ENCODE measurements at places on chromosomes 5 and 9. TPM values are rescaled to one million over a fixed set of nuclear protein-coding genes. Genes with fewer than 3 reads are reported as not detected.

- H3K36me3 ChIP-seq, result no peaks in the 10 kb centered on the region
- peak overlapping the region; percentile 67 for H3K27ac ChIP-seq
- no peak overlapping the region for H3K4me3 ChIP-seq
- H3K27me3 ChIP-seq, result no peaks in the 10 kb centered on the region
- DNase-seq, result no peak
- peaks cover 5% of the 10 kb centered on the region for H3K4me1 ChIP-seq
Measured at GRCh38 chr5:92328584-92329259, 945.6 kb upstream of the ARRDC3 start.

DNA sequence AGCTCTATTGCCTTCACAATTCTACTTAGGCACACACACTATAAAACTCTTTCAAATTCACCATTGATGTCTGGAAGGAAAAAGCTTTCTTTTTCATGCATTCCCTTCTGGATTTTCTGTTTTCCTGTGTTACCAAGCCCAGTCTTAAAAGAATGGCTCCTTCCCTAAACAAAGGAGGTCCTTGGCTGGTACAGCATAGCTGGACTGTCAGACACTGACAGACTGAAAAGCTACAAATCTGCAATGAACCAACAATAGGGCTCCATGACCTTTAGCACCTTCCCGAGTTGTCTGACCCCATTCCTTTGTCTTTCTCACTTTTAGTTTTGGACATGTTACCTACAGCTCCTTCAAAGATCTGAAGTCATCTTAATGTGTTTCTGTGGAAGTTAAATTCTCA is 382.5 kb downstream of the TMEM161B start:
- H3K4me1 ChIP-seq, result no peaks in the 10 kb centered on the region
- H3K4me3 ChIP-seq, result no peak overlapping the region
- DNase-seq, result no peak
- H3K36me3 ChIP-seq, result no peaks in the 10 kb centered on the region
- no peak overlapping the region for H3K27ac ChIP-seq
- no peaks in the 10 kb centered on the region for H3K27me3 ChIP-seq

DNA sequence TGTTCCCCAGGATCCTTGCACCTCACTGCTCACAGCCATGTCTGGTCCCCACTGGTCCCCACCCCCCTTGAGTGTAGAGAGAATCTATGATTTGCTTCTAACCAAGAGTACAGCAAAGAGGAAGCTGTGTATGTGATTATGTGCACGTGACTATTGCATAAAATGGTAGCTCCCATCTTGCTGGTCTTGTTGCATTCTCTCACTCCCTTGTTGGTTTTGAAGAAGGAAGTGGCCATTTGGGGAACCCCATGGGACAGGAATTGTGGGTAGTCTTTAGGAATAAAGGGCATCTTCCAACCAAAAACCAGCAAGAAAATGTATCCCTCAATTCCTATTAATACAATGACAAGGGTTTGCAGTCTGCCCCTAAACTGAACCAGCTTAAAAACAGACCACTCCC is 5.2 kb upstream of the FCN2 start:
- H3K27me3 ChIP-seq, result no peaks in the 10 kb centered on the region
- no peak for DNase-seq
- no peaks in the 10 kb centered on the region for H3K36me3 ChIP-seq
- H3K4me1 ChIP-seq, result no peaks in the 10 kb centered on the region

- DNase-seq, result no peak
- H3K4me3 ChIP-seq, result no peak overlapping the region
- H3K27ac ChIP-seq, result no peak overlapping the region
Measured at GRCh38 chr5:136206361-136206760, 13.4 kb upstream of the SMIM32 start.

DNA sequence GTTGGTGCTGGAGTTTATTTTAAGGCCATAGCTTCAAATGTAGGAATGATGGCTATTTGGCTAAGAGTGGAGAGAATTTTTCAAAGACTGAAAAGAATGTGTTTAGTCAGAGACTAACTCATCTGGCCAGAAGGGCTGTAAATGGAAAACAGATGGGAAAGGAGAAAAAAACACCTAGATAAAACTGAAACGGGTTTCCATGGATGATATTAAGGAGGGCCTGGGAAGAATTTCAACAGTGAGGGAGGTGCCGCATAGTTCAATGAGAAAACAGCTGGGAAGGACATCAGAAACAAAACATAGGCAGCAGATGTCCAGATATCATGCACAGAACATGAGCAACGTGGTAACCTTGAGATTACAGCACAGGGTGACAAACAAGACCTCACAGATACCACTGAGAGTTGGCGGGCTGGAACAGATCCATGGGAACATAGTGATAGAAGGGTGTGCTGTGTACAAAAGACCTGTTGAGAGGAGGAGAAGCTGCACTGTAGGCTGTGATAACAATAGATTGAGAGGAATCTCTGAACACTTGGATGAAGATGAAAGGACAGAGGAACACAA is 31.2 kb upstream of the RAD23B start:
- no peak for DNase-seq
- no peak overlapping the region for H3K4me3 ChIP-seq
- H3K27ac ChIP-seq, result no peak overlapping the region
- peaks cover 12% of the 10 kb centered on the region for H3K4me1 ChIP-seq
- H3K27me3 ChIP-seq, result no peaks in the 10 kb centered on the region
- H3K36me3 ChIP-seq, result no peaks in the 10 kb centered on the region

GRCh38 chr9:106930477-106930876 is 67.5 kb downstream of the ZNF462 start:
- H3K4me1 ChIP-seq, result no peaks in the 10 kb centered on the region
- no peak overlapping the region for H3K27ac ChIP-seq
- no peaks in the 10 kb centered on the region for H3K27me3 ChIP-seq
- no peak overlapping the region for H3K4me3 ChIP-seq

- no peak for DNase-seq
- H3K36me3 ChIP-seq, result no peaks in the 10 kb centered on the region
- H3K27me3 ChIP-seq, result no peaks in the 10 kb centered on the region
- H3K27ac ChIP-seq, result no peak overlapping the region
- H3K4me3 ChIP-seq, result no peak overlapping the region
Measured at GRCh38 chr9:99253772-99254431, 31.8 kb downstream of the SEC61B start.

DNA sequence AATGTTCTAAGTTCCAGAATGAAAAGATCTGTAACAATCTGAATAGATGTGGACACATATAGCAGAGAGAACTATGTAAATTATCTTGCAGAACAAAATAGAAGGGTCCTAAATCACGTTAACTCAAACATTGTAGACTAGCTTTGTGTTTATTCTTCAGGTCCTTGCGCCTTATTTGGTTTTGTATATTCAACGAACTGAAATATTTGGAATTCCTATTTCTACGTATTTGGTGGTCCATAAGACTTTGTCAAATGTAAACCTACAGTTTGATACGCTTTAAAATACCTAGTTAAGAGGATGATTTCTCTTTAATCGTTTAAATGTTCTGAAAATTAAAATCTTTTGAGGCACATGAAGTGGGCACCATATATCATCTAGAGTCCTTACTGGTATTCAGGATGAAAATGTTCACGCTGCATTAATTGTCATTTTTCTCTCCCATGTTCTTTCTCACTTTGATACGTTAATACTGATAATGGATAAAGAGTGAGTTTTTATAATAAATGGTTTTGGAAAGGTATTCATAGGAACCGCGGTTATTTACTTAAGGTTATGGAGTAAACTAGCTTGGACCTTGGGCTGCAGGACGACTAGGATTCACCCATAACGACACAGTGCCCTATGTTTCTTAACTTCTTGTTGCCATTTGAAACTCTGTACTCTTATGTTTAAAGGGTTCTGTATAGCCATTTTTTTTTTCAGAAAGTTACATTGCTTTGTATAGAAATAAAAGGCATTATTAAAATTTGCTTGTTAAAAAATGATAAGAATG is 45.3 kb downstream of the NDFIP1 start:
- no peaks in the 10 kb centered on the region for H3K4me1 ChIP-seq
- H3K27me3 ChIP-seq, result no peaks in the 10 kb centered on the region
- H3K36me3 ChIP-seq, result peaks cover 5% of the 10 kb centered on the region
- no peak overlapping the region for H3K27ac ChIP-seq
- no peak overlapping the region for H3K4me3 ChIP-seq
- no peak for DNase-seq

- no peaks in the 10 kb centered on the region for H3K36me3 ChIP-seq
- H3K4me1 ChIP-seq, result no peaks in the 10 kb centered on the region
- DNase-seq, result no peak
- H3K27me3 ChIP-seq, result no peaks in the 10 kb centered on the region
Measured at GRCh38 chr5:54832045-54832444, 153.3 kb downstream of the ESM1 start.

- H3K27me3 ChIP-seq, result no peaks in the 10 kb centered on the region
- no peak for DNase-seq
- H3K27ac ChIP-seq, result no peak overlapping the region
- H3K36me3 ChIP-seq, result no peaks in the 10 kb centered on the region
- no peak overlapping the region for H3K4me3 ChIP-seq
Measured at GRCh38 chr9:137785704-137786161, 91.8 kb upstream of the CACNA1B start.

DNA sequence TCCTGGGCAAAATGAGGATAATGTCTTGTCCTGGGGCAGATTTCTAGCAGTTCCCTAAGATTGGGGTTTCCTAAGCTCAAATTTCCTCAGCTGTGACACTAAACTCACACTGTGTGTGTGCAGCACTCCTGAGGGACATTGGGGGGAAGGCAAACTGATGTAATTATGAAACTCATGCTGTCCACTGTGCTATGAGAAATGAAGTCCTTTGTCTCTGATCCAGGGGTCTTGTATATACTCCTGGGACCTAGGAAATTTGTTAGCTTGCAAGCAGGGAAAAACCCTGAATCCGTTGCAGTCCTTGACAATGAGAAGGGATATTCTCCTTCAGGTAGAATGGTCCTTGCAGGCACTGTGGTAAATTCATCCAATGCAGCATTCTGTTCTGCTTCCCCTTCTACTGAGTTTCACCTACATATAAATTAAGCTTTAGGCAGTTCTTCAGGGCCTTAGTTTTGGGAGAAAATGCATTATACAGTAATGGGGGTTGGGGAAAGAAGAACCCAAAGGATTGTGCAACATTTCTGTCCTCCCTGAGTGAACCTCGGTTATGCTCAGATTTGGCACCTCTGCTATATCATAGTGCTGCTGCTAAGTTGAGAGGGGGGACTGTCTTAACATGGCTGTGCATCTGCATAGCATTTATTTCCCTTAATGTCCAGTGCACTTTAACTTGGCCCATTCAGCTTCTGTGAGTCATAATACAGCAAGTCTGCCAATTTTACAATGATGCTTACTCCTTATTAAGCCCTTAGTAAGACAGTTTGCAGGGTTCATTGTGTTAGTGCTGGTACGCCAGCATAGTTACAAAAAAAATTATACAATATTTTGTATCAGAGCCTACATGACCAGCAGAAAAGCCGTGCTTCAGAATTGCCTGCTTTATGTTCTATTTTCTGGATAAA is 80.2 kb downstream of the PJA2 start:
- H3K36me3 ChIP-seq, result no peaks in the 10 kb centered on the region
- H3K4me1 ChIP-seq, result no peaks in the 10 kb centered on the region
- no peak overlapping the region for H3K27ac ChIP-seq
- DNase-seq, result no peak
- H3K4me3 ChIP-seq, result no peak overlapping the region
- H3K27me3 ChIP-seq, result no peaks in the 10 kb centered on the region

GRCh38 chr9:69622676-69623075 is 49.5 kb downstream of the APBA1 start:
- no peaks in the 10 kb centered on the region for H3K36me3 ChIP-seq
- DNase-seq, result no peak
- H3K4me1 ChIP-seq, result no peaks in the 10 kb centered on the region
- no peak overlapping the region for H3K4me3 ChIP-seq
- no peaks in the 10 kb centered on the region for H3K27me3 ChIP-seq

DNA sequence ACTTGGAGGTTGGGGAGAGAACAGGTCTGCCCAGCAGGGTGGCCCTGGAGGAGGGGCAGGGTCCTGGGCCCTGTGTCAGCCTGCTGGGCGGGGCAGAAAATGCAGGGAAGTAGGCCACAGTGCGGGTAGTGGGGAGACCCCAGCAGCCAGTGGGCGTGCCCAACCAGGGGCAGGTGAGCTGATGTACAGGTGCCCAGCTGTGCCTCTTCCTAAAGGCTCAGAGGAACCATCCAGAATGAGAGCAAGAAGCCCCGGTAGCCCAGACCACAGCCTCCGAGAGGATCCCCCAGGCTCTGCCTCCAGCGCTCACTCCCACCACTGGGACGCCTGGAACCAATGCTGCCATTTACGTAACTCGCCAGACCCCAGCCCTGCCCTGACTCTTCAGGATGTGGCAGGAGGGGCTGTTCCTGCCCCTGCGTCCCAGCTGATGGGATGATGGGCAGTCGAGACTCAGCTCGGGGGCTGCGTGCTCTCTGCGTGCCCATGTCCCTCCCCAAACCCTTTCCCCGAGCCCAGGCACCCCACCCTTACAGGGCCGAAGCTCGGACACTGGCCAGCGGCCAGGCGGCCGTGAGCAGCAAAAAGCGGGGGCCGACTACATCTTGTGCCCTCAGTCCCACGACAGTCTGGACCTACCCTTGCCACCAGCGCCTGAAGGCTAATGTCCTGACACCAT is 17.9 kb upstream of the QRFP start:
- H3K36me3 ChIP-seq, result no peaks in the 10 kb centered on the region
- H3K27ac ChIP-seq, result no peak overlapping the region
- no peak overlapping the region for H3K4me3 ChIP-seq
- 0 out of 2 replicates have a peak, but pooled peaks cover 4% of the 10 kb centered on the region for H3K4me1 ChIP-seq
- no peaks in the 10 kb centered on the region for H3K27me3 ChIP-seq
- DNase-seq, result no peak

DNA sequence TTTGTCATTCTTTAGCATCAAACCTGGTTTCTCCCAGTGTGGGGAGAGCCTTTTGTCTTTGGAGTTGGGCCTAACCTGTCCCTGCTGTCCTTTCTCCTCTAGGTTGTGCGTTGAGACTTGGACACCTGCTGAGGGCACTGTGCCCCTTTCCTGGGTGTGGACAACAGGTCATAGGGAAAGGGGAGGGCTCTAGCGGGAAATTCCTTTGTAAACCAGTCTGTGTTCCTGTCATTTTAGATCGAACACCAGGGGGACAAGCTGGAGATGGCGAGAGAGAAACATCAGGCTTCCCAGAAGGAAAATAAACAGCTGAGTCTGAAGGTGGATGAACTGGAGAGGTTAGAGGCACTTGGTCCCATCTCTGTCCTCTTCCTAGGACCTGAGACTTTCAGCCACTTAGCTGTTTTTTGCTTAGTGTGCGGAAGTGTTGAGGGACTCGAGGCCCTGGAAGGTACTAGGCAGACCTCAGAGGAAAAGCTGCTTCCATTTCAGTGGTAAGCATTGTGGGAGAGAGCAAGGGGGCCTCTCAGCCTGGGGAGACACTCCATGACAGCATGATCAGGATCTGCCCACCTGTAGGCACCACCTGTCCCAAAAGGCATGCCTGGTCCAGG is 8.6 kb upstream of the GLE1 start:
- no peak overlapping the region for H3K27ac ChIP-seq
- peaks cover 2% of the 10 kb centered on the region for H3K36me3 ChIP-seq
- no peak overlapping the region for H3K4me3 ChIP-seq

DNA sequence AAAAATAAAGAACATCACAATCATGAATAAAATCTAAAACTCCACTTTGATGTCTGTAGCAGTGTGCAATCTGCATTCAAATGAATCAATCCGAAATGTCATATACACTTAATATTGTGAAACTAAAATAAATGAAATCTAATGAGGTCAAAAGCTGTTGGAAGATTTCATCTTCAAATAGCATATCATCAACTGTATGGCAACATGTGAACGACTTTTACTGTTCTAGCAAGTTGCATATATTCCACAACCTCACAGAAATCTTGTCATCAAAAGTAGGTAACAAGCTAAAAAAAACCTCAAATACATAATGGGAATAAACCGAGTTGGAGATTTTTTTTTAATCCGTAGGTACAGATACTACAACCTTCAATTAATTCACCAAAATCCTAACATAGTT is 1.2 kb downstream of the PTBP3 start:
- H3K4me1 ChIP-seq, result peaks cover 13% of the 10 kb centered on the region
- H3K27me3 ChIP-seq, result no peaks in the 10 kb centered on the region
- no peak for DNase-seq
- H3K27ac ChIP-seq, result peak overlapping the region; percentile 80

Gene ARHGEF28
- total RNA-seq, result 34.8 TPM

Gene FBXW2
- total RNA-seq, result 46.0 TPM

Gene SURF1
- 45.6 TPM for total RNA-seq

Gene GGTA1
- not detected for total RNA-seq
